Neural progenitor cell (in vitro differentiated cells): ENCODE measurements at places on chromosomes 3 and 15. TPM values are rescaled to one million over a fixed set of nuclear protein-coding genes. Genes with fewer than 3 reads are reported as not detected.

DNA sequence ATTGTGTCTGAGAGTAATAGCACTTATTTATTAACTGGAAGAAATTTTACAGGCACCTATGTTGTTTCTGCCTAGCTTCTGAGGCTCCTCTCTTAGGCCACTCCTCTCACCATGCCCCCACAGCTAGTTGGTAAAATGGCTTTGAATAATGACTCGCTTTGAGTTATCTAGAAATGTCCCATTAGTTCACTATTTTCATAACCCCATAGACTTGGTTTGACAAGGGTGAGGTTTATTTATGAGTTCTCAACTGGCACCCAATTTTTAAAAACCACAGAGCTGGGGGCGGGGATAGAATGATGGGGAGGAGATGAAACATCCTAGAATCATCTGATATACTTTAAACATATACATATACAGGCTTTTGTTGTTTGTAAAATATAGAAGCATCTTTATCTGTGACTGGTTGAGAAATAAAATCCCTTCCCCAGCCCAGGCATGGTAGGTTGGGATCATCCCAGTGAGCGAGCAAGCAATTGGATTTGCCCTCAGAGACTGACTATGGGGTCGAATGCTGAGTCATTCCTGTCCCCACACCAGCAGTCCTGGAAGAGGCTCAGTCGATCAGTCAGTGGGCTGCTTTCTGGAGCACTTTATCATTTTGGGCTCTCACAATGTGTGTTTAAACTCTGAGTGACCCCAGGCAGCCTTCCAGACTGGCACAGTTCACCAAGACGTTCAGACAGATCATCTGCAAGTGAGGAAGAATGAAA is 60.2 kb upstream of the TSEN2 start:
- DNase-seq = no peak

GRCh38 chr3:164179110-164179774 is 899.1 kb downstream of the SI start:
- no peak for DNase-seq

DNA sequence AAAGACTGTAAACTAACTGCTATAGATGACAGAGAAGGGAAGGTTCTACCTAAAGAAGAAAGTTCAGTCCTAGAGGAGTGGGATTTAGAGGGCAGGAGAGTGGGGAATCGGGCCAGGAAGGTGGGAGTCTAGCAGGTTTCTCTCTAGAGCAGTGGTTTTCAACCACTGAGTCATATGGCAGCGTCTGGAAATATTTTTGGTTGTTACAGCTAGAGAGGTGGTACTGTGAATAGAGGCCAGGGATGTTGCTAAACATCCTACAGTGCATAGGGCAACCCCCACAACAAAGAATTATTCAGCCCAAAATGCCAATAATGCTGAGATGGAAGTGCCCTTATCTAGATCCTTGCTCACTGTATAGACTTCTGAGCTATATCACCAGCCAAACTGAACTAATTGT is 28.7 kb downstream of the ATP1B3 start:
- no peak for DNase-seq

- no peak for DNase-seq
Measured at GRCh38 chr15:27458345-27459084, 487.5 kb downstream of the GABRG3 start.

DNA sequence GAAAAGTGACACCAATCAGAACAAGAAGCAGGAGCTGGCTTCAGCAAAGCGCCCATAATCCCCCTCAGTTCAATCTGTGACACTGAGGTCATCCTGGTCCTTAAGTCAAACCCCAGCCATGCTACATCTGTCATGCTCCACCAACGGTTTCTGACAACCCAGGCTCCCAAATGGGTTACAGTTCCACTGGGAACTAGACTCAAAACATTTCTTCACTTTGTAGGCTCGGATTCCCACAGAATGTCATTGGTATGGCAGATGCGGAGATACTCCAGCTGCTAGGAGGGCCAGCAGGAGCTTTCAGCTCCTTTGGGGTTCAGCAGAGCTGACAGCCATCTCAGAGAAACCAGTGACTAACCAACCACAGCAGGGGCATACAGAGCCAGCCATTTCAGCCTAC is 48.9 kb downstream of the SUMF1 start:
- DNase-seq = no peak

The PAQR5 gene
- total RNA-seq = 1.1 and 1.4 TPM in 2 replicates

The RASL12 gene
- 5.8 and 7.7 TPM in 2 replicates for total RNA-seq

The MRAS gene
- 11.2 and 17.2 TPM in 2 replicates for total RNA-seq

The MINAR1 gene
- total RNA-seq = 0.87 and 1.5 TPM in 2 replicates
